ENCODE measurements at places on chromosomes 4 and X.

DNA sequence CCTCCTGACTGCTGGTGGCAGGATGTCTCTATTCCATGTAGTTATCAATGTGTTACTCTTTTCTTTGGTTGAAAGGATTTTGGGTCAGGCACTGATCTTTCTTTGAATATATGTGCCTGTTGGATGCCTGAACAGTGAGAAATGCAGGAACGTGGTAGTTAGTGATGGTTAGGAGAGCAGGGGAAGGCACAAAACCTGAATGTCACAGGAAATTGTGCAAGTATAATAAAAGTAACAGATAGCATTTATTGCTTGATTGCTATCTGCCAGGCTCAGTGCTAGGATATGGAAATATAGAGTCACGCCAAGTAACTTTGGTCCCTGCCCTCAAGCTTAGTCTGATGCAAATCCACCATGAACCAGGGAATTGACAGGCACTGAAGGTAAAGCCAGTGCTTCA, 219.8 kb upstream of the FAT1 start:
- DNase-seq = no peak

GRCh38 chr4:151417164-151417571, 8.2 kb downstream of the FHIP1A start:
- no peak for DNase-seq

DNA sequence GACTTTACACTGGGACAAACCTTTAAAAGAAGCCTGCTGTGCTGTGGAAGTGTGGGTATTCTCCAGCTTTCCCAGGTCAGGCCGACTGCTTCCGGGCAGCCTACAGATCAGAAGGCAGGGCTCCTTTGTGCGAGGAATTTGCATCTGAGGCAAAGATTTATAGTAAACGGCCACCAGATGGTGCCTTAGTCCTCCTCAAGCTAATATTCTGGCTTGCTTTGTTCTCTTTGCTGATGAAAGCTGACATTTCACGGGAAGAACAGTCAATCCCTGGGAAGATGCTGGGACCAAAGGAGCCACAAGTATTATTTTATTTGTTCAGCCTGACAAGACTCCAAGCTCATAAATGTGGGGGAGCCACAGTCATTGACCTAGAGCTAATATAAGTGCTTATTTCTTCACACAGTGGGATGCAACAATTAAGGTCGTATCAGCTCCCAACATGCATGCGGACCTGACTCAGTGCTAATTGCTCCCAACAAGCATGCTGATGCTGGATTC, 120.7 kb upstream of the TRIM2 start:
- DNase-seq = peak; percentile 40

DNA sequence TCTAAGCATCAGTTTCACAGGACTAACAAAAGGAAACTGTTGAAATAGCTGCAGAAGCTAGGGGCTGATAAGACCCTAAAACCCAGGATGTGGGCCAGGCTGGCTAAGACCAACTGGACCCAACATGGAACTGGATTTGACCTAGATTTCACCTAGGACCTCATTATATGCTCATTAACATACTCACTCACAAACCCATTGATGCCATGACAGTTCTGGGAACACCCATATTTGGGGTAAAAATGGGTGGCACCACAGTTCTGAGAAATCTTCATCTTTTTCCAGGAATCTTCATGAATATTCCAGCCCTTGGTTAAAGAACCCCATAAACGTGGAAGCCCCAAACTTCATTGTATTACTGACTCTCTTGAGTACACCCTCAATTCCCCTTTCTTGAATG, 41.1 kb downstream of the HSD17B13 start:
- DNase-seq = no peak

GRCh38 chr4:4808086-4808485, 51.4 kb upstream of the MSX1 start:
- no peak for DNase-seq

- no peak for DNase-seq
Observed at GRCh38 chrX:24662352-24662751, 15.2 kb upstream of the PCYT1B start.

DNA sequence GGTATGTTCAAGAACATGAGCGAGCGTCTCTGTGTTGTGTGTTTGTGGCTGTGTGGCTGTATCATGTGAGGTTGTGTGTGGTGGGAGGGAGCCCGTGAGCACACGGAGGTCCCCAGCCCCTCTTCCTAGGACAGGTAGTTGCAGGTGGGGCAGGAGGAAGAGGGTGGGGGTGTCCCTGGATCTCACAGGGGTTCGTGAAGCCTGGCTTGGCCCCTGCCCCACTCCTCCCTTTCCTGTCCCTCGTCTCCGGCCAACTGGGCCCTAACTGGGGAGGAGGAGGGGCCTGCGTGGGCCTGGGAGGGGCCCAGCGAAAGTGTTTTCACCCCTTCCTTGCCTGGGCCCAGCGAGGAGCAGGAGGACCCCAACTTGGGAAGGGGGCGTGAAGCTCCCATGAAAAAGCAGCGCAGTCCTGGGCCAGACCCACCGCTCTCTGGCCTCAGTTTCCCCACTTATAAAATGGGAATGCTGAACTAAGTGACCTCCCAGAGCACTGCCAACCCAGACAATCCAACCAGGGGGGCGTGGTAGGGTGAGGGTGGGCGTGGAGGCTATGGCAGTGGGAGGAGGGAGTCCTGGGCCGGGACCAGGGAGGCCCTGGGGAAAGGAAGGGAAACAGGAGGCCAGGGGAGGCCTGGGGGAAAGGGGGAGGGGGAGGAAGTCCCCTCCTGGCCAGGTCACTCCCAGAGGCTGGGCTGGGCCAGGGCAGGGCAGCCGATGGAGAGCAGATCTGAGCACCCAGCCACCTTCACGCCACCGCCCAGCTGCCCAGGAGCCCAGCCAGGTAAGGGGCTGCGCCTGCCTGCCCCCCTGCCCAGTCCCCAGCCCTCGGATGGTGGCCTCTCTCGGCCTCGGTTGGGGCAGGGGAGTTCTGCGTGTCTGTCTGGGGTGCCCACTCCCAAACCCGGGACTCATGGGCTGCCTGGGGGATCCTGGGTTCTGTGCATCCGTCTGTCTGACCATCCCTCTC, at the start of gene AVPR2:
Gene AVPR2 (plus strand): TSS at position 683 of the 967 bp plus-strand sequence. CDS start 473 bp downstream, outside the sequence.
- no peak for DNase-seq

GRCh38 chrX:51459125-51459524, 37.3 kb downstream of the NUDT11 start:
- DNase-seq = no peak

GRCh38 chr4:41814565-41814964, 66.0 kb upstream of the PHOX2B start:
- DNase-seq = no peak

- DNase-seq = no peak
Observed at GRCh38 chr4:39700554-39700953, 2.6 kb downstream of the UBE2K start.

- DNase-seq = no peak
Observed at GRCh38 chr4:13860126-13860525, 232.6 kb upstream of the BOD1L1 start.

- no peak for DNase-seq
Observed at GRCh38 chr4:186979961-186980745, 256.5 kb upstream of the FAT1 start.

DNA sequence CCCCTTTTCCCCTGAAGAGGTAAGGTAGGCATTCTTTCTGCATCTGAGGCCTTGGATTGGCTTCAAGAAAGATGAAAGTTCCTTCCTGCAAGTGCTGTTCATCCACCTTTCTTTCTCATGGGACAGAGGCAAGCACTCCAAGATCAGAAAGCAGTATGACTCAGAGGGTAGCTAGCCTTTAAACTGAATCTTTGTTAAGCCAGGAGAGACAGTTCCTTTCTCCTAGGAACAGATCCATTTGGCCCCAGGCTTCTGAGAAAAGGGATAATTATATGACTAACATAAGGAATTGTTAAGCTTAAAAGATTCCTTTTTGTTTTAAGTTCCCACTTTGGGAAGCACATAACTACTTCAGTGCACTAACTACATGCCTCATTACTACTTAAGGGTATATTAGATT, 192.0 kb downstream of the PPP3CA start:
- DNase-seq = no peak

- no peak for DNase-seq
Observed at GRCh38 chr4:16894406-16894805, 4.0 kb downstream of the LDB2 start.

- DNase-seq = no peak
Observed at GRCh38 chr4:164485136-164485535, 268.8 kb upstream of the SMIM31 start.

DNA sequence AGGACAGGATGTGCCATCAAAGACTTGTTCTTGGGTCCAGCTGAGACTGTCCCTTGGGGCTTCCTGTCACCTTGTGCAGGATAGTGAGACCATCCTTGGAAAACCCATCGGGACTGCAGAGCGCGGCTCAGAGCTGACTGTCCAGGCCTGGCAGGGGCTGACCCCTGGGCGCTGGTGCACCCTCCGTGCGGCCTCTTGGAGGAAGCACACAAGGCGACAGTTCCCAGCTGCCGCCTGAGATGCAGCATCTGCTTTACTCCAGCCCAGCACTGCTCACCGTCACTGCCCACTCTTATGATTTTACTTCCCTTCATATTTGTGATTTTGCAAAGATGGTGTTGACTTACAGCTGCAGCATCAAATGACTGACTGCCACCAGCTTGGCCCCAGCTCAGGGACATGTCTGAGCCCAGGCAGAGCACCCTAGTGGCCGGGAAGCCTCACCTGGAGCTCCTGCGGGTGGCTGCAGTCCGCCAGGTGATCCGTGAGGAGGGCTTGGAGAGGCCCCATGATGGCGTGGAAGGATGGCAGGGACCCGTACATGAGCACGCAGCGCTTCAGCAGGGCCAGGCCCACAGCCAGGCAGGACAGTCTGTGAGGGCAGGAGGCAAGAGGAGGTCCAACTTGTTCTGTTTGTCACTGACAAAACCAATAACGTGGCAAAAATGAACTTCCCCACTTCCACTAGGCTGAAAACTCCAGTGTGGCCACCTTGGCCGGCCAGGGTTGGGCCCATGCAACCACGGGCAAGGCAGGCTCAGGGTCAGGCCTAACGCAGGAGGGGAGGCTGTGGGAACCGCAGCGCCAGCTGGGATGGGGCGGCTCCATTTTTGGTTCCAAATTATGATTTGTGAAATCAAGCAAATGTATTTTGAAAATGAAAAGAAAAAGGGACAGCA, 21.8 kb downstream of the NOP14 start:
- DNase-seq = no peak

GRCh38 chrX:252244-252956, 28.8 kb upstream of the PLCXD1 start:
- DNase-seq = no peak

DNA sequence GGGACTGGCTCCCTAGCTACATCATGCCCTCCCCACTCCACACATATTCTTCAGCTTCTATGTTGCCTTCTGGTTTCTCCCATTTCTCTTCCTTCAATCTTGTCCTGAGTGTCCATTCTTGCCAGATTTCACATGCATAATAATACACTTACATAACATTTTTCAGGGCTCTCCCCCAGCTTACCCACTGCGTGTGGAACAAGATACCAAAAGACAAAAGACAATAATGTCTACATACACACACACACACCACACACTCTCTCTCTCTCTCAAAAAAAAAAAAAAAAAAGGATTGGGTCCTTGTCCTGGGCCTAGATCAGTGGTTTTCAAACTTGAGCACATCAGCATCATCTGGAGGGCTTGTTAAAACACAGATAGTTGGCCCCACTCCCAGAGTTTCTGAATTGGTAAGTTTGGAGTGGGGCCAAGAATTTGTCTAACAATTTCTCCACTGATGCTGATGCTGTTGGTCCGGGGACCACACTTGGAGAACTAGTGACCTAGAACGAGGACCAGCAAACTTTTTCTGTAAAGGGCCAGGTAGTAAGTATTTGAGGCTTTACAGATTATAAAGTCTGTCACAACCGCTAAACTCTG, 6.5 kb upstream of the SMARCA1 start:
- DNase-seq = no peak

DNA sequence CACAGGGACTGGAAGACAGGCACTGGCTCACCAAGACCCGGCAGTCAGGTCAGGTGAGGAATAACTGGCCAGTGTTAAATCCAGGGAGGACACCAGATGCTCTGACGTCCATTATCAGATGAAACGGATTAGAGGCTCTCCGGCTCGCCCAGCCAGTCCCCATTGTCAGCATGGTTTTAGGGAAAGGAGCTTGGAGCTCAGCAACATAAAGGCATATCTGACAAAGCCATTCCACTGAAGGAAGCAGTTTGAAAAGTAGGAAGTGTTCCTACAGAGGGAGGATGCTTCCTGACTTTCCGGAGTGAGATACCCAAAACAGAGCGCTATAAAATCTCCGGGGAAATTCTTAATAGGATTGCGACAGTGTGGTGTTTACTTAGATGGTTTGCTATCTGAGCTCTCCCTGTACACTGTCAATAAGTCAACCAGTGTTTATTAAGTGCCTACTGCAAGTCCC, 14.8 kb downstream of the NDNF start:
- DNase-seq = no peak

DNA sequence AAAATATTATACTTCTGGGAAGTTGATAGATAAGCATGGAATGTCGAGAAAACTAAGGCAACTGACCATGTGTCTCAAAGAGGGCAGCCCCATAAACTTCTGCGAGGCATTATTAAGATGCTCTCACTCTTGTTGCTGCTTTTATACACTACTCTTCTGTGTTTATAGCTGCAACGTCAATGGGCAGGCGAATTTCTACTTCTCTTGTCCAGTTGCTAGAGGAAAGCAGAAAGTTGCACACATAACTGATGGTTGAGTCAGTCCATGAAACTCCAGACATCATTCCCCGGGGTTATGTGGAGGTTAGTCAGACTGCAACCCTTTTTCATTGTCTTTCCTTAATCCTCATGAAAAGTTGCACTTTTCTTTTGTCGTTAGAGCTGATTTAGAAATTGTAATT, 39.8 kb downstream of the VCX3B start:
- DNase-seq = no peak

DNA sequence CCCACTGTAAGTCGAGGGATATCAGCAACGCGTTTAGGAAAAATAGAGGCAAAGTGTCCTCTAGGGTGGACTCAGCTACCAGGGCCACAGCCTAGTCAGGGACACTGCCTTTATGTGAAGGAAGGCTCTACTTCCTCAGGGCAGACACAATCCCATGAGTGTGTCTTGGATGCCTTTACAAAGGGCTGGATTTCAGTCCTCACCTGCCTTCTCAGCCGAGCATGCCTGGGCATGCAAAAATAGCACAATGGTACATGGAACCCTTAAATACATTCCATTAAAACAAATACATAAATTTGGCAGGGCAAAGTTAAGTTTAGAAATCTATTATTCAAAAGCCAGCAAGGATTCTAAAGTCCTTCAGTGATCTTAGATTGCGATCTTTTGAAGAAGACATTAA, 51.1 kb downstream of the DMD start:
- no peak for DNase-seq

All from NCI-H2081 treated with DMSO at 0.1 percent for 48 hours (cell line).